ENCODE measurements at places on chromosomes 2 and 18.

DNA sequence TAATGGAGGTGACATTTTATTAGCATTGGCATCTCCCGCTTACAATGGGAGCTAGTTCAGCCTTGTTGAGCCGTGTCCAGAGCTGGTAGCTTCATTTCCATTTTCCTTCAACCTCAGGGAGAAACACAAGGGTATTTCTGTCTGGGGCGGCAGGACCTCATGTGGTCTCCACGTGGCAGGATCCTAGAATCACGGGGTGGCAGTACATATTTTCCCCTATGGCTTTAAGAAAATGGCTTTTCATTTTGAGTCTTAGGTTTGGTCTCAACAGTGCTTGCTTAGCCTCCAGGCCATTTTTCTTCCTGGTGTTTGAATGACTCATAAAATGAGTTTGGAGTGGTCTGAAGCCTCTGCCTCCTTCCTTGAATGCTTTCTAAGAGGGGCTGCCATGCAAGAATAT, 20.3 kb downstream of the CABLES1 start:
- DNase-seq = no peak
- no peaks in the 10 kb centered on the region for H3K36me3 ChIP-seq
- no peak overlapping the region for H3K27ac ChIP-seq
- H3K4me3 ChIP-seq = no peak overlapping the region
- H3K4me1 ChIP-seq = peaks cover 5% of the 10 kb centered on the region

- no peaks in the 10 kb centered on the region for H3K27me3 ChIP-seq
- no peaks in the 10 kb centered on the region for H3K36me3 ChIP-seq
- no peak for DNase-seq
- H3K4me3 ChIP-seq = no peak overlapping the region
- H3K4me1 ChIP-seq = no peaks in the 10 kb centered on the region
- H3K27ac ChIP-seq = no peak overlapping the region
Observed at GRCh38 chr2:40038646-40039045, 259.6 kb upstream of the THUMPD2 start.

DNA sequence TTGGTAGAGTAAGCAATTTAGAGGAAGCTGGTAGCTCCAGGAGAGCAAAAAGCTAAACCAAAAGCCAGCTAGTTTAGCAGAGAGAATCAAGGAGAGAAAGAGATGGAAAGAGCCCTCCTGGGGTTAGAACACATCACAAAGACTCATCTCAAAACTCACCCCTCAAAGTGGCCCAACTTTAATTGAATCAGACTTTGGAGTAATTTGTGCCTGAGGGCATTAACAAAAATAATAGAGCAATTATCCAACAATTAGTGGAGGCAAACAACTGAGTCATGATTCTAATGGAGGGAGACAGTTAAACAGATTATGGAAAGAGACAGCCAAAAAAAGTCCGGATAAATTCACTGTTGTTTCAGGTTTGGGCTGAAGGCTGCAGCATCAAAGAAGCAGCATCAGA, 417.4 kb downstream of the KCNJ3 start:
- H3K4me1 ChIP-seq = no peaks in the 10 kb centered on the region
- DNase-seq = no peak
- H3K36me3 ChIP-seq = no peaks in the 10 kb centered on the region
- H3K4me3 ChIP-seq = no peak overlapping the region

DNA sequence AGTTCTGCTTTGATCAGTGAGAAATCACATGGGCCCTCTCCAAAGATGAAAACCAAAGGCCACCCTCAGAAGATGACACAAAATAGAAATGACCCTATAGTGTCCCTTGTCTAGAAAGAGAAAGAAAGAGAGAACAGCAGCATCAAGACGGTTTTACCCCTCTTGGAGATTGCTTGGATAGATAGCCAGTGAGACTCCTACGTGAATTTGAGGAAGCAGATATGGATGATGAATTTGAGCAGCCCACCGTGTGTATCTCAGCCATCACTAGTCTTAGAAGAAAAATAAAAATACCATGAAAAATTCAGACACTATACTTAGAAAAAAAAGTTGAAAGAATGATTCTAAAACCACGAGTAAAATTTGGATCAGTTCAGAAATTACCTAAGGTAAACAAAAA, 329.1 kb upstream of the CNTNAP5 start:
- no peak for DNase-seq
- H3K27ac ChIP-seq = no peak overlapping the region
- no peaks in the 10 kb centered on the region for H3K27me3 ChIP-seq
- no peak overlapping the region for H3K4me3 ChIP-seq
- H3K4me1 ChIP-seq = peaks cover 3% of the 10 kb centered on the region
- H3K36me3 ChIP-seq = no peaks in the 10 kb centered on the region

GRCh38 chr2:213065583-213066442, 85.6 kb downstream of the IKZF2 start:
- peak overlapping the region; percentile 35 for H3K27ac ChIP-seq
- peak overlapping the region; percentile 8 for H3K4me3 ChIP-seq
- no peaks in the 10 kb centered on the region for H3K27me3 ChIP-seq
- DNase-seq = peak; percentile 38

- no peak overlapping the region for H3K4me3 ChIP-seq
- H3K4me1 ChIP-seq = no peaks in the 10 kb centered on the region
- no peak for DNase-seq
- H3K27me3 ChIP-seq = no peaks in the 10 kb centered on the region
- H3K36me3 ChIP-seq = no peaks in the 10 kb centered on the region
Observed at GRCh38 chr2:188245230-188245629, 46.4 kb upstream of the GULP1 start.

GRCh38 chr18:11529081-11529480, 80.3 kb upstream of the SLC35G4 start:
- H3K27ac ChIP-seq = no peak overlapping the region
- no peaks in the 10 kb centered on the region for H3K4me1 ChIP-seq
- H3K4me3 ChIP-seq = no peak overlapping the region
- no peak for DNase-seq

- H3K4me1 ChIP-seq = peaks cover 10% of the 10 kb centered on the region
- DNase-seq = no peak
- no peak overlapping the region for H3K4me3 ChIP-seq
- H3K27me3 ChIP-seq = no peaks in the 10 kb centered on the region
- no peak overlapping the region for H3K27ac ChIP-seq
- H3K36me3 ChIP-seq = no peaks in the 10 kb centered on the region
Observed at GRCh38 chr2:191840921-191841320, 6.0 kb downstream of the CAVIN2 start.

GRCh38 chr2:155633060-155633839, 699.3 kb downstream of the NR4A2 start:
- no peaks in the 10 kb centered on the region for H3K27me3 ChIP-seq
- no peak overlapping the region for H3K4me3 ChIP-seq
- H3K36me3 ChIP-seq = no peaks in the 10 kb centered on the region
- no peak for DNase-seq
- no peak overlapping the region for H3K27ac ChIP-seq

DNA sequence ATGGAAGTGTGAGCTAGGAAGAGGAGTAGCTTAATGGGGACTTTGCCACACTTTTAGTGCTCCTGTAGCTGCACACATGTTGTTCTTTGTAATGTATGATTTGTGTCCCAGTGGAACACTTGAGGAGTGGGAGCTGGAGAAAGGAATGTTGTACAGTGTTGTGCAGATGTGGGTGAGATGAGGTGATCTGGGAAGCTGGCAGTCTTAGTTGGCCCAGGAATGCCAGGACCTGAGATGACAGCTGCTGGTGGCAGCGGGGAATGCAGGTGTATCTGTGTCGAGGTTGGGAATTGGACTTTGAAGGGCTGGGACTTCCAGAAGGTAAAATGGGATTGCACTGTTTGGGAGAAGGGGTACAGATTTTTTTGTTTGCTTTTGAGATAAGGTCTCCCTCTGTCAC, 23.6 kb downstream of the NEDD4L start:
- H3K36me3 ChIP-seq = no peaks in the 10 kb centered on the region
- no peak overlapping the region for H3K4me3 ChIP-seq
- no peak overlapping the region for H3K27ac ChIP-seq
- H3K27me3 ChIP-seq = no peaks in the 10 kb centered on the region
- no peak for DNase-seq

Measured in natural killer cell (primary cell).